ENCODE measurements at places on chromosomes 6 and 20.
A peak's percentile ranks its signal among the peaks of the same experiment; 100 is the strongest.

DNA sequence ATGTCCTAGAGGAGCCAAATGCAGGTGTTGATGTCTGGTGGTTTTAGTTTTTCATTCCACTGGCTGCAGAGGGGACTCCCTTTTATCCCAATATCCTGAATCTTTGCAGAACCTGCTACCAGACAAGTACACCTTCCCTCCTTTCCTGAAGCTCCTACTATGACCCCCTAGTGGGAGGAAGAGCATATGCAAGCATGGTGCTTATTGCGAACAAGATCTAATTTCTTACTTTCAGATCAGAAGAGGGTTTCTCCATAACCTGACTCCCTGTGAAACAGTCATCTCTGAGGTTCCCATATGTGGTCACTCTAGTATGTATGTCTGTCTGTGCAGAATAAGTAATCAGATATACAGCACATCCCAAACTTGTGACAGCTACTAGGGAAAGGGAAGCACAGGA is 277.2 kb downstream of the ARHGAP18 start:
- no peak for DNase-seq

- DNase-seq = no peak
Observed at GRCh38 chr6:131062241-131063027, 611 bp downstream of the EPB41L2 start.

DNA sequence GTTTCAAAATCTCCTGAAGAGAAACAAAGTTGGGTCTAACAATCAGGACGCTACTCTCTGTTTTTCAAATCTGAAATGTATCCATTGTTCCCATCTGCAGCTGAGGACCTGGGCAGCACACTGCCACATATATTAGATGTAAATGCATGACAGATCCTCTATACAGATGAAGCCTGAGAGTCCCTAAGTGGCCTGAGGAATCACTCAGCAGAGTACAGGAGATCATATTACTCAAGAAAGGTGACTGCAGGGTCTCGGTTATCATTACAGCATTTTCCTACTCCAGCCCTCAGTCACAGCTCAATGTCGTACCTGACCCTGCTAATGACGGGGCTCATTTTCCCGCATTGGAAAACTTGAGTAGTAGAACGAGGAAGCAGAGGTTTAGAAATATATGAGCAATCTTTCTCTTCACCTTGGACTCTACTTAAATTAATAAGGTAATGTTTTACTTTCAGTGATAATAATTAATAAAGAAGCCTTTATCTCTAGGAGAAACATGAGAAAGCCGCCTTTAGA is 256.2 kb upstream of the IRAK1BP1 start:
- no peak for DNase-seq

DNA sequence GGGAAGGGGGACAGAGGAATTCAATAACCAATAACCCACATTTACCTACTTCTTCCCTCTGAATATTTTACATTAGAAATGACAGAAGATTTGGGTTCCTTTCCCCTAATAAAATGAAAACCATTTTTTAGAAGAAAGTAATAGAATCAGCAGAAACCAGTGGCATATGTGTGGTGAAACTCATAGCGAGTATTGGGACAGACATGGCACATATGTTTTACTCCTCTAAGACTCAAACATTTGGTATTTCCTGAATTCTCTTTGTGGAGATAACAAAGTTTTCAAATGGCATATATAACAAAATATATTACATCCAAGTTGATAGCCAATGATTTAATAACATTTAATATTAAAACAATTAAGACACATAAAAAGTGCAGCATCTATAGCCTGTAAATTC is 12.9 kb upstream of the BEND3 start:
- DNase-seq = no peak

DNA sequence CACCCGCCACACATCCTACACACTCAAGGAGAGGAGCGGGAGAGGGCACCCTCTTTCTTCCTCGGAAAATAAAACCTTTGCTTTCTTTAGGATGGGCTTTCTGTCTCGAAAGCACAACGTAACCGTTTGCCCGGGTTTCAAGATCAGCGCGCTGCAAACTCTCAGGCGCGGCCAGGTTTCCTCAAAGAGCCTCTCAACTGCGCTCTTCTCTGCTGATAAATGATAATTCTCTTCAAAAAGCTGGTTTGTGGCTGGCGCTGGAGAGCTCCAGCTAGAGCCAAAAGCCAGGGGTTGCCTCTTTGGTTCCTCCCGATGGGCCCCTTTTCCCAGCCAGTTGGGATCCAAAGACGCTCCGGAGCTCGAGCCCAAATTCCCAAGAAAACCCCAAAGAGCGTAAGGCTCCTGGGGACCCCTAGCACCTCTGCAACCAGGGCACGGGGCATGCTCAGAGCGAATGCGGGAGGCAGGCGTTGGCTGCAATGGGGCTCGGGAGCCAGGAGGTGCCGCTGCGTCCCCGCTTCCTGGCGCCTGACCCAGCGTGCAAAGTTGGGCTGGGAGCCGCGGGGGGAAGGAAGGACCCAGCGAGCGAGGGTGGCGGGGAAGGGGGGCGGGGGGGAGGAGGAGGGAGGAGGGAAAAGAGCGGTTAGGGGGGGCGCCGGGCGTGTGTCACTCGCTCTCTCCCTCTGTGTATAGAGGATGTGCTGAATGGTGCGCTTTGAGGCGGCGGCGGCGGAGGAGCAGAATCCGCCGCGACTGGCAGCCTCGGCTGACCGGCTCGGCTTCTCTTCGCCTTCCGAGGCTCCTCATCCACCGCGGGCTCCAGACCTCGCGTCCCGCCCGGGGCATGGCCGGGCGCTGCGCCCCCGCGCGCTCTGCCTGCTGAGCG is at the start of gene PLCB1:
Gene PLCB1, plus strand, starts transcription at position 669 of the 886 bp plus-strand sequence. CDS start 386 bp downstream, outside the sequence.
- DNase-seq = peak; percentile 65

DNA sequence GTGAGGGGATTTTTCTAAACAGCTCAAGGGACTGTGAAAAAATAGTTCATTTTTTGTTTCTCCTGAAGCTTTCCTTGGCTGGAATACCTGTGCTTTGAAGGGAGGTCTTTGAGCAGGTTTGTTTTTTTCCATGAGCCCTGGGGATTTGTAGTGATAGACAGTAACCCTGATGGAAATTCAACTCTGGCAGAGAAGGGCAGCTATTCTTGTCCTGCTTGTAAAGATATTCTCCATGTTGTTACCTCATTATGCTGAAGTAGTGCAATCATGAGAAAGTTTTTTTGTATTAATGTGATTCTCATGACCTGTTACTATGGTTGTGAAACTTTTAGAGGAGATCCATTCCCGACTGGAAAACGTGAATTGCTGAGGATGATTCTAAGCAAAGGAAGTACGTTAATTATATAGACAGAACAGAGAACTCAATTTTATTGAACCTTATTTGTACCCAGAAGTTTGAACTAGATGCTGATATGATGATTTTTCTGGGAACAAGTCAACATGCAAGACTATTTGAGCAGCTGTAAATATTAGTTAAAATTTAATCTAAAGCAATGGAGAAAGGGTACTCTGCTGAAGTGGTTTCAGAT is 12.5 kb downstream of the UTRN start:
- no peak for DNase-seq

- DNase-seq = no peak
Observed at GRCh38 chr20:17565169-17565845, 4.6 kb upstream of the DSTN start.

DNA sequence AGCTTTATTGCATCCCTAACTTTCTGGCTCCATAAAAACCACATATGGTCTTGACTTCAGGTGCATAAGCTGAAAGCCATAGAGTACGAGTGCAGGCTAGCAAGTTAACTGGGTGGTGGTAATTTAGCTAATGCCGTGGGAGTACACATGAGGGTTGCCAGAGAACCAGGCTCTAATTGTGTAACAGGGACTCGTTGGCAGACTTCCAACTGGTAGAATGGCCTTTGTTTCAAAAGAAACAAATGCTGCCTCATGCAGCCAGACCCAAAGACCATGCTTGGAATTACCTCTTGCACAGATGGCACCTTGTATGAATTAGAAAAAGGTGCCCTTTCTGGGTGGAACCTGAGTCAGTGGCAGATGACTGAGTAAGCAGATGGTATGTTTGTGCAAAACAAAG is 73.2 kb downstream of the LY86 start:
- no peak for DNase-seq

GRCh38 chr6:55239099-55239498 is 64.8 kb downstream of the HCRTR2 start:
- no peak for DNase-seq

- DNase-seq = no peak
Observed at GRCh38 chr6:42784717-42785498, 3.1 kb downstream of the BICRAL start.

GRCh38 chr6:81722506-81723223 is 29.8 kb downstream of the TENT5A start:
- DNase-seq = no peak

DNA sequence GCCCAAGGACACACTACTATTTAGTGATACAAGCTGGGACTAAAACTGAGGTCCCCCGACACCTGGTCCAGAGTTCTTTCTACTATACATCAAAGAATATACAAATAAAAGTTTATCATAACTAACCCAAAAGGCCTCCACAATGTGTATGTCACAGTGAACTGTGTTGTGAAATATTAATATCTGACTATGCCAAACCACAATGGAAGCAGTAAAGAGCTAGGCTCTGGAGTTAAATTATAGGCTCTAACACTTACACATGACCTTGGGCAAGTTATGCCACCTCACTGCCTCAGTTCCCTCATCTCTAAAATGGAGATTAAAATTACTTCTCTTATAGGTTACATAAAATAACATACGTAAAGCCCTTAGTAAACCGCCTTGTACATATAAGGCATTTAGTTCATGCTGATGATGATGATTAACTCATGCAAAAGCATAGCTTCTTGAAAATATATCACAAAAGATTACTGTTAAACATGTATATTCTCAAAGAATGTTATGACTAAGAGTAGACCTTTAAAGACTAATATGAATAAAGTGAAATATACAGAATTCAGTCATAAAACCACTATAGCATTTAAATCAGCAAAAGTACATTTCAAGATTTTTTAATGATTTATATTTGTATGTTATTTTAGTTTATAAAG is 5.7 kb downstream of the SUPT3H start:
- DNase-seq = no peak

DNA sequence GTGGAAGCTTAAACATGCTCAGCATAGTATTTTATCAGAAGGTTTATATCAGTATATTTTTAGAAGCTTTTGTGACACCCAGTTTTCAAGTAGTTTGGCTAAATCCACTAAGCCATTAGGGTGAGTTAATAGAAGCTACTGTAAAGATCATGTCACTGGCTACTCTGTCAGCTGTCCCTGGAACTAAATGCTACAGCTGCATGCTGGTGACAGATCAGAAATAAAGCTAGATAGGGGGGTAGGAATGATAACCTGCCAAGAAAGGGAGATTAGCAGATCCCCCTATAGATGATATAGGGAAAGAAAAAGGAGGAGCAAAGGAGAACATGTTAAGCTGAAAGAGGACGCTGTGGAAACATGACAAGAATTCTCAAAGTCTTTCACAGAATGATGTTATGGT is 363.2 kb downstream of the QKI start:
- DNase-seq = no peak

- no peak for DNase-seq
Observed at GRCh38 chr20:48766961-48767960, 60.5 kb downstream of the PREX1 start.

DNA sequence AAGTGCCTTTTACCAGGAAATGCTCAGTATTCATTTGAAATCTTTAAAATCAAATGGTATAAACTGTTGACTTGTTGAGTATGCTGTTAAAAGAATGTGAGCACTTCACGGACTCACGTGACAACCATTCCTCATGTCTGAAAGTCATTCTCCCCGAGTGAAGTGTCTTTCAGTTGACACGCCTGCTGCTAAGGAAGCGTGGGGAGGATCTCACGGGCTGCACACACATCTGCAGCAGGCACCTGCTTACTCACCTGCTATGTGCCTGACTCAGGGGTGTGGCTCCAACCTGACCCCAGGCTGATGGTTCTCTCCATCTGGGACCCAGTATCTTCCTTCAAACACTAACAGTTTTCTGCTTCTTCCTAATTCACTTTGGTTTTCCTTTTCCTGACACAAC is 32.7 kb downstream of the WDR27 start:
- DNase-seq = no peak

- DNase-seq = no peak
Observed at GRCh38 chr6:28960846-28961500, 37.2 kb upstream of the TRIM27 start.

Measured in NCI-H1048 (cell line).